ENCODE measurements at places on chromosomes 4 and X.

GRCh38 chrX:24131476-24131875 lies 18.1 kb upstream of the ZFX start:
- no peak for DNase-seq

GRCh38 chrX:8773117-8773516 lies 28.1 kb downstream of the FAM9A start:
- no peak for DNase-seq

GRCh38 chr4:5638976-5639375 lies 69.4 kb downstream of the EVC2 start:
- no peak for DNase-seq

DNA sequence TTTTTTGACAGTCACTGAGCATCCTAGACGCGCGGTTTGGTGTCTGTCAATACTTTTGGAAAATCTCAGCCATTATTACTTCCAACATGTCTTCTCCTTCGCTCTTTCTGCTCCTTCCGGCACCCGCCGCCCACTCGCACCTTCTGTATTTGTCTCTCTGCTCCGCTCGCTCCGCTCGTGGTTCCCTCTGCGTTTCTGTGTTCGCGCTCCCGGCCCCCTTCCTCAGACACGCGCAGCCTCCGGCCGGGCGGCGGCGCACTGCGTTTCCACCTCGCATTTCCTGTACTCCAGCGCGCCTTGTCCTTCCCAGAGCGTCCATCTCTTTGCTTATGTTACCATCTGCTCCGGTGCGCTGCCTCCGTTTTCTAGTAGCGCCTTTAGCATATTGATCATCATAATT lies 21.1 kb downstream of the PDE6B start:
- DNase-seq, result no peak

GRCh38 chr4:181289198-181289597 lies 954.0 kb upstream of the TENM3 start:
- no peak for DNase-seq

DNA sequence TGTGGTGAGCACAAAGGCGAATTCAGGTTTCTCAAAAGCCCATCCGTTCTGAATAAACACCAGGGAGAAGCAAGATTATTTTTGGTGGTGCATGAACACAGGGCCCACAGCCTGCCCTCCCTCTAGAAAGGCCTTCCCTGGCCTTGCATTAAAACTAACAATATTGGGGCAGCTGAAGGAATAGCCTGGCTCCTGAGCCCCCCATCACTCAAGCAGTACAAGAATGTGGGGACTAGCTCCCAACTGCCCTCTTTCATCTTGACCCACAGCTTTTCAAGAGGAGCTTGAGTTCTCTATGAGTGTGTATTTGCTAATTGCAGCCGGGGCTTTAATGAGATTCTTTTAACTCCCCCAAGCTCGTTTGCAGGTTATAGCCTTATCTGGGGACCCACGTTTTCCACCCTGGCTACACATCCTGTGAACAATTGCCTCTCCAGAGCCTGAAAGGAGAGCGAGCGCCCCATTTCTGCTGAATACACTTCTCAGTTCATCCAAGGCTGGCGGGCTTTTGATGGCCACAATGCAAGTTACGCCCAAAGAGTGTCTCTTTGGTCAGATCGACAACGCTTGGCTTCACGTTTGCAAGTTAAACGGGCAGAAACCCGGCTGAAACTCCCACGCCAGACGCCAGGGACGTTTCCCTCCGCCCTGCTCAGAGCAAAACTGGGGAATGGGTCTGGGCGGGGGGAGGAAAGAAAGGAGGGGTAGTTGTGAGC lies 4.7 kb upstream of the GSX2 start:
- no peak for DNase-seq

DNA sequence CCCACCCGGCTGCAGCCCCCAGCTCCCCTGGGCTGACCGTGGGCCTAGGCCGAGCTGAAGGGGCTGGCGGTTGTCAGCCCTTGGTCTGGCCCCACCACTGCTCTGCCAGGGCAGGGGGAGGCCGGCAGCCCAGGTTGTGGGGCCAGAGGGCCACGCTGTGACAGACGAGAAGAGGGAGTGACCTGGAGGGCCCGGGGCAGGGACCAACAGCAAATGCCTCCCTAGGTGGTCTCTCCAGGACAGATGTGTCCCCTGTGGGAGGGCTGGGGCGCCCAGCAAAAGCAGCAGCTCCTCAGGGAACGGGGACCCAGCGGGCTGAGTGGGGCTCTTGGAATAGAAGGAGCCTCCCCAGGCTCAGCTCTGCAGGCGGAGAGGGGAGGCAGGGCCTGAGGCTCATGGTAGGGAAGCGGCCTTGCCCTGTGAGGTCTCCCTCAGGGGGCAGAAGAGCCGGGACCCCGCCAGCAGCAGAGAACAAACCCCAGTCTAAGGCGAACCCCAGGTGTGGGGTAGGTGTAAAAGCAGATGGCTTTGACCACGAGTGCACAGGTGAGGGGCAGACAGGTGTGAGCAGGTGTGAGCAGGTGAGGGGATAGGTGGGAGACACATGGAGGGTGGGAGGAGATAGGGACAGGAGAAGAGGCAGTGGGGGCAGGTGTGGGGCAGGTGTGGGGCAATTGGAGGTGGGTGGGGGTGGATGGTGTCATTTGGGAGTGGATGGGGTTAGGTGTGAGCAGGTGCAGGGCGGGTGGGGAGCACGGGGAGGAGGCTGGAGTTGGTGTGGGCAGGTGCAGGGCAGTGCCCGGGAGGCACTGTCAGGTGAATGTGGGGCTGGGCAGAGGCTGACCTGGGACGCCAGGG lies 34.1 kb upstream of the SPON2 start:
- DNase-seq, result no peak

DNA sequence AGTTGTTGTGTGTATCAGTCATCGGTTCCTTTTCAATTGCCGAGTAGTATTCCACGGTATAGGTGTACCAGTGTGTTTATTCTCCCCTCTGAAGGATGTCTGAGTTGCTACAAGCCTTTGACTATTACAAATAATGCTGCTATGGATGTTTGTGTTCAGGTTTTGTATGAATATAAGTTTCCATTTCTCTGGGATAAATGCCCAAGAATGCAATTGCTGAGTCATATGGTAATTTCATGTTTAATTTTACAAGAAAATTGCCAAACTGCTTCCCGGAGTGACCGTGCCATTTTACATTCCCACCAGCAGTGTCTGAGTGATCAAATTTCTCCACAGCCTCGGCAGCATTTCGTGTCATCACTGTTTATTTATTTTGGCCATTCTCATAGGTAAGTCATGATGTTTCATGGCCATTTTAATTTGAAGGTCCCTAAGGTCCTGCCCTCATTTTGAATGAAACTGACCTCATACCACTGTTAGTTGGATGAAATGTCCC lies 73.9 kb downstream of the IRF2 start:
- no peak for DNase-seq

Measured in stimulated activated CD4-positive, alpha-beta T cell treated with anti-CD3 and anti-CD28 coated beads, Interleukin-15, amount 100 ng/mL, for 1 hour (primary cell).